ENCODE measurements at places on chromosomes 6 and 20. TPM values are rescaled to one million over a fixed set of nuclear protein-coding genes. Genes with fewer than 3 reads are reported as not detected.

- no peak for DNase-seq
- H3K4me1 ChIP-seq = no peaks in the 10 kb centered on the region
- H3K36me3 ChIP-seq = no peaks in the 10 kb centered on the region
Measured at GRCh38 chr6:113782636-113783035, 74.5 kb upstream of the MARCKS start.

GRCh38 chr6:9485992-9486391, 928.9 kb downstream of the TFAP2A start:
- DNase-seq = no peak
- H3K4me1 ChIP-seq = no peaks in the 10 kb centered on the region
- H3K27me3 ChIP-seq = no peaks in the 10 kb centered on the region
- no peaks in the 10 kb centered on the region for H3K36me3 ChIP-seq
- no peak overlapping the region for H3K27ac ChIP-seq

GRCh38 chr6:43827898-43828297, 57.9 kb downstream of the VEGFA start:
- DNase-seq = no peak
- no peaks in the 10 kb centered on the region for H3K36me3 ChIP-seq
- no peak overlapping the region for H3K4me3 ChIP-seq
- no peak overlapping the region for H3K27ac ChIP-seq
- no peaks in the 10 kb centered on the region for H3K27me3 ChIP-seq
- no peaks in the 10 kb centered on the region for H3K4me1 ChIP-seq

The SAPCD1 gene
- total RNA-seq = not detected

The PACRG gene
- 2.8 TPM for total RNA-seq

GRCh38 chr6:29597184-29597583, 12.3 kb downstream of the OR2H2 start:
- H3K4me3 ChIP-seq = no peak overlapping the region
- no peak overlapping the region for H3K27ac ChIP-seq
- H3K27me3 ChIP-seq = no peaks in the 10 kb centered on the region
- H3K36me3 ChIP-seq = peaks cover 7% of the 10 kb centered on the region
- DNase-seq = no peak

The SLC17A4 gene
- not detected for total RNA-seq

GRCh38 chr6:105458551-105458950, 55.7 kb upstream of the PREP start:
- H3K36me3 ChIP-seq = no peaks in the 10 kb centered on the region
- H3K4me3 ChIP-seq = no peak overlapping the region
- DNase-seq = no peak
- no peaks in the 10 kb centered on the region for H3K4me1 ChIP-seq
- no peaks in the 10 kb centered on the region for H3K27me3 ChIP-seq

The RRAGD gene
- total RNA-seq = 56.4 TPM

DNA sequence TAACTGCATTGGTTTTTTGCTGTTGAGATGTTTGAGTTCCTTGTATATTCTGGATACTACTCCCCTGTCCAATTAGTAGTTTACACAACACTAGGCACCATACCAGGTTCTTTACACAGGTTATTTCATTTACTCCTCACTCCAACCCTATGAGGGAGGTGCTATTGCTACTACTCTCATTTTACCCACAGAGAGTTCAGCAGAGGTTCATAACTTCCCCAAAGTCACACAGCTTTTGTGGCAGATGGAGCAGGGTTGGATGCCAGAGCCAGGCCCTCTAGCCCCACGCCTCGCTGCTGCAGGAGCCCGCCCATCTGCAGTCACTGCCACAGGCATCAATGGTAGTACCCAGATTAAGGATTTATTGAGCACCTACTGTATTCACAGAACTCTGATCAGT, 61.7 kb upstream of the MAP3K4 start:
- H3K27ac ChIP-seq = no peak overlapping the region
- H3K27me3 ChIP-seq = no peaks in the 10 kb centered on the region
- H3K4me3 ChIP-seq = no peak overlapping the region
- H3K36me3 ChIP-seq = no peaks in the 10 kb centered on the region

DNA sequence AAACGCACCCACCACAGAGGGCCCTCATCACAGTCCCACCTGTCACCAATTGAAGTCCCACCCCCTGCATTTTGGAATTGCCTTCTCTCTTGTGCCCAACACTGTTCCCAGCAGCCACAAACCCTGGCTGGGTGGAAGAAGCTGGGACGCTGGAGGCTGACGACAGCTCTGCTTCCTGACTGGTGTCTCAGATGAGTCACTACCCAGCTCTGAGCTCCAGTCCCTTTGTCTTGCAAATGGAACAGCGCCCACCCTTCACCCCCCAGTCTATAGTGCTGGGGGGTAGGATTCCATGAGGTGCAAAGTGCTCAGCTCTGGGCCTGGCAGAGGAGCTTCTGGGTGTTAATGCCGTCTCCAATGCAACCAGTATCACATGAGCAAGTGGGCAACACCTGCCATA, 85.3 kb downstream of the DLGAP4 start:
- no peak overlapping the region for H3K27ac ChIP-seq
- no peaks in the 10 kb centered on the region for H3K4me1 ChIP-seq
- DNase-seq = no peak

- no peaks in the 10 kb centered on the region for H3K36me3 ChIP-seq
- no peak overlapping the region for H3K4me3 ChIP-seq
- no peaks in the 10 kb centered on the region for H3K27me3 ChIP-seq
- no peaks in the 10 kb centered on the region for H3K4me1 ChIP-seq
Measured at GRCh38 chr6:14865531-14866100, 380.3 kb upstream of the JARID2 start.

DNA sequence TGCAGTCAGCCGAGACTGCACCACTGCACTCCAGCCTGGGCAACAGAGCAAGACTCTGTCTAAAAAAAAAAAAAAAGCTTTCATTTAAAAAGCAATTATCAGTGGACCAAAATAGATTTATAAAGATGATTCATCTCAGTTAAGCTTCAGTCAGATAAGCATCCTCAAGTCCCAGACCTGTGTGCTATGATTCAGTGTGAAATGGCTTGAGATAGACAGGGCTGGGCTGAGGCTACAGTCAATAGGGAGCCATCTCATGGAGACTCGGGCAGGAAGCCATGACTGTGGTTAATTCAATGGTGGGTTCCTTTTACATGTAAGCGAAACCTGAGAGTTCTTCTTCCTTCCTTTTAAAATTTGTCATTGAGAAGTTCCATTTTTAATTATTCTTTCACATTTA, 276.0 kb downstream of the TFAP2A start:
- H3K36me3 ChIP-seq = no peaks in the 10 kb centered on the region
- no peaks in the 10 kb centered on the region for H3K27me3 ChIP-seq
- H3K4me3 ChIP-seq = no peak overlapping the region
- no peak for DNase-seq
- H3K27ac ChIP-seq = no peak overlapping the region

DNA sequence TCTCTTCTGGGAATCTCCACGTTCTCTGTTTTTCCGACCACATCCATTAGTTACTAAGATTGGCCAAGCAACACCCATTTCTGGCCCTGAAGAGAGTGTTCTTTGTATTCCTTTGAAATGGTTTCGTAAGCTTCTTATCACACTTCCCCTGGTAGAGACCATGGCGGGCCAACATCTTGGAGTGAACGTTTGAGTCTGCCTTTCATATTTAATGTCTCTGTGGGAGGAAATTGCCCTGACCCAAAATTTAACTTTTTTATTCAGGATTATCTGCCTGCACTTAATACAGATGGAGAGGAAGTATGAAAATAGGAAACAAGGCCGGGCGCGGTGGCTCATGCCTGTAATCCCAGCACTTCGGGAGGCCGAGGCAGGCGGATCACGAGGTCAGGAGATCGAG, 177.0 kb upstream of the SNX9 start:
- no peaks in the 10 kb centered on the region for H3K27me3 ChIP-seq
- no peak for DNase-seq
- H3K27ac ChIP-seq = no peak overlapping the region
- H3K4me3 ChIP-seq = no peak overlapping the region

The SYCP2L gene
- total RNA-seq = 0.20 TPM

DNA sequence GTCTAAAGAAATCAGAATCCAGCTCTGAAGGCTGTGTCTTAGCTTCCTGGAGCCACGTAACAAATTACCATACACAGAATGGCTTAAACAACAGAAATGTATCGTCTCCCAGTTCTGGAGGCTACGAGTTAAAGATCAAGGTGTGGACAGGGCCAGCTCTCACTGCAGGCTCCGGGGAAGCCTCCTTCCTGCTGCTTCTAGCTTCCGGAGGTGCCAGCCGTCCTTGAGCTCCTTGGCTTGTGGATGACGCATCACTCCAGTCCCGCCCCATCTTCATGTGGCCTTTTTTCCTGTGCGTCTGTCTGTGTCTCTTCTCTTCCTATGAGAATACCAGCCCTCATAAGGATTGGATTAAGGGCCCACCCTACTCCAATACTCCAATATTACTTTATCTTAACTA, 319.1 kb upstream of the QKI start:
- H3K27ac ChIP-seq = no peak overlapping the region
- H3K36me3 ChIP-seq = no peaks in the 10 kb centered on the region
- H3K27me3 ChIP-seq = no peaks in the 10 kb centered on the region
- no peak for DNase-seq
- no peak overlapping the region for H3K4me3 ChIP-seq

- no peaks in the 10 kb centered on the region for H3K27me3 ChIP-seq
- no peaks in the 10 kb centered on the region for H3K4me1 ChIP-seq
- DNase-seq = no peak
- H3K4me3 ChIP-seq = no peak overlapping the region
Measured at GRCh38 chr6:104728448-104728847, 131.3 kb downstream of the HACE1 start.

DNA sequence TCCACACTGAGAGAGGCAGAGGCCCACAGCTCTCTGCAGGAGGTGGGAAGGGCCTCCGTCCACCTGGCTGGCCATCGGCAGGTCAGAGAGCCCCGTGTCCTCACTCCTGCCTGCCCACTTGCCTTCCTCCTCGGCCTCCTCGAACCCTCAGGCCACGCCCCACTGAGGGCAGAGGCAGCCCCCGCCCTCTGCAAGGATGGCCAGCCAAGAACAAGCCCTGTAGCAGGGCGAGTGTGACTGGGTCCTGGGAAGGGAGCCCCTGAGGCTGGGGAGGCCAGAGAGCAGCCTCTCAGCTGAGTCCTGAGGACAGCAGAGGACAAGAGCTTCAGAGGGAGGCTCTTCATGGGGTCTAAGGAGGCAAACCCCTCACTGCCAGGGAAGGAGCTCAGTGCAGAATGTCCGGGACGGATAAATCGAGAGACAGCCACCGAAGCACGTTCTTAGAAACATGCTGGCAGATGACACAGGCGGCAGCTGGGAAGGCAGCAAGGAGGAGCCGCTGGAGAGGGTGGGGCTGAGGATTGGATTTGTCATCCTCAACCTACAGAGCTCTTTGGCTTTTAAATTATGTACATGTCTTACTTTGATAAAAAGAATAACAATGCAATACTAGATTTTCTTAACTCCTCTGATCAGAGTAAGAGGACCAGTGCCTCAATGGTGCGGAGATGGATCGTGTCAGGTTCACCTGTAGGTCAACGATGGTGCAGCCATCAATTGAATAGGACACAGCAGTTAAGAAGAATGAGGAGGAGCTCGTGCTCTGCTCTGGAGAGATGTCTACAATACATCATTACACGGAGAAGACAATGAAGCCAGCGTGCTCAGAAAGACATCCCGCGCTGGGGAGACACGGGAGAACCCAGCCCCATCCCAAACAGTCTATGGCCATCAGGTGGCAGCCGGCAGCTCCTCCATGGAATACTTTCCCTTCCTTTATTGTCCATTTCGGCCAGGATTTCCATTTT, 53.0 kb downstream of the GNAS-AS1 start:
- no peak for DNase-seq
- no peaks in the 10 kb centered on the region for H3K4me1 ChIP-seq
- no peaks in the 10 kb centered on the region for H3K36me3 ChIP-seq
- no peaks in the 10 kb centered on the region for H3K27me3 ChIP-seq

The PDE10A gene
- total RNA-seq = 4.3 TPM

DNA sequence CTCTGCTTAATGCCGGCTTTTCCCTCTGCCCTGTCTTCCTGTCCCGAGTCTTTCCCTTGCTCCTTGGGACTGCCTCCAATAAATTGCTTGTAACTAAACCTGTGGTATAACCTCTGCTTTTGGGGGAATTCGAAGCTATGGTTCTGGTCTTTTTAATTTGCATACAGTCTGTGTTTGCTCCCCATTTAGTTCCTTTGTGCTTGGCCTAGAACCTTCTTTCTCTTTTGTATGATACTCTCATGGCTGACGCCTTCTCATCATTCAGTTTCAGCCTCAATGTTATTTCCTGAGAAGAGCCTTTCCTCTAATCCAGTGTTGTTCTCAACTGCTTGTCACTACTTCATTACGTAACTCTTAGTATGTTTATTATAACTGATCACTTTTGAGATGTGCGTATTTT, 248.0 kb downstream of the PHF3 start:
- H3K27ac ChIP-seq = no peak overlapping the region
- H3K27me3 ChIP-seq = no peaks in the 10 kb centered on the region
- H3K4me3 ChIP-seq = no peak overlapping the region
- no peaks in the 10 kb centered on the region for H3K36me3 ChIP-seq
- no peaks in the 10 kb centered on the region for H3K4me1 ChIP-seq
- no peak for DNase-seq

DNA sequence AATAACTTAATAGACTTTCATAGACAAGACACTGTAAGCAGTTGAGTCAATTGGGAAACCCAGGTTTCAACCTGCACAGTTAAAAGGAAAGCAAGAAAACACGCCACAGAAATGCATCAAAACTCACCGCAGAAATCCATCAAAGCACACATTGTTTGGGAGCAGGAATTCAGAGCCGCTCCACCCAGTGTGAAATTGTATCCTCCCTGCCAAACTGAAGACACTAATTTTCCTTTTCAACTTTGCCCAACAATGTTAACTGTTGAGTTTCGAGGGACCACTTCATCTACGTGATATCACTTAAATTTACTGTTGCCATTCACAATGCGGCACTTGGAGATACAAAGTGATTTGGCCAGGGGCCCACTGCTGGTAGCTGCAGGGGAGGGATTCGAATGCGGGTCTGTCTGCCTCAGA, 92.7 kb downstream of the DACT2 start:
- H3K4me3 ChIP-seq = no peak overlapping the region
- H3K4me1 ChIP-seq = peaks cover 14% of the 10 kb centered on the region
- H3K27me3 ChIP-seq = no peaks in the 10 kb centered on the region
- H3K36me3 ChIP-seq = no peaks in the 10 kb centered on the region

DNA sequence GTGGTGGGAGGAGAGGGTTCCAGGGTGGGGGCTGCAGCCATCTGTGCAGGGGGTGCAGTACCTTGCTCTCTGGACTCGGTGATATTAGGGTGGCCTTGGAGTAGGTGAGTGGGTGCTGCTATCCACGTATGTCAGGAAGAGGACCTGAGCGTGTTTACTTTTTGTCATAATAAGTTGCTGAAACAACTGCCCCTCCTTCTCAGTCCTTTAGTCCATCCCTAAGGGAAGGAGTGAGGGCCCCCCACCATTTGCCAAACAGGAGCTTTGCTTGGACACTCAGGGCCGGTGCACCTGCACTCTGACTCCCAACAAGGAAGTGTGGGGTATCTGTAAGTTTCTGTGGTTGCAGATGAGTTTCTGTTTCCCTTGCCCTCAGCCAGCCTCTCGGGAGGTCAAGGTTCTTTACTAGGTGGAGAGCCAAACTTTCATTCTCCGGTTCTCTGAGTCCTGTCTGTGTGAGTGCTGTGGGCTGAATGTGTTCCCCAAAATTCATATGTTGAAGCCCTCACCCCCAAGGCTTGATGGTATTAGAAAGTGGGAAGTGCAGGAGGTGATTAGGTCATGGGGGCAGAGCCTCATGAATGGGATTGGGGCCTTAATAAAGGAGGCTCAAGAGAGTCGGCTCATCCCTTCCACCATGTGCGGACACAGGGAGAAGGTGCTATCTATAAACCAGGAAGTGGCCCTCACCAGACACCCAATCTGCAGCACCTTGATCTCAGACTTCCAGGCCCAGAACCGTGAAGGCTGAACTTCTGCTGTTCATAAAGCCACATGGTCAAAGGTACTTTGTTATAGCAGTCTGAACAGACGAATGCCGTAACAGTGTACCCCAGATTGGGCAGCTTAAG, 19.6 kb upstream of the CCR6 start:
- no peak for DNase-seq
- no peak overlapping the region for H3K27ac ChIP-seq
- H3K27me3 ChIP-seq = no peaks in the 10 kb centered on the region
- no peaks in the 10 kb centered on the region for H3K4me1 ChIP-seq

The PRR3 gene
- 3.7 TPM for total RNA-seq
